ENCODE measurements at places on chromosomes 1 and 21.

DNA sequence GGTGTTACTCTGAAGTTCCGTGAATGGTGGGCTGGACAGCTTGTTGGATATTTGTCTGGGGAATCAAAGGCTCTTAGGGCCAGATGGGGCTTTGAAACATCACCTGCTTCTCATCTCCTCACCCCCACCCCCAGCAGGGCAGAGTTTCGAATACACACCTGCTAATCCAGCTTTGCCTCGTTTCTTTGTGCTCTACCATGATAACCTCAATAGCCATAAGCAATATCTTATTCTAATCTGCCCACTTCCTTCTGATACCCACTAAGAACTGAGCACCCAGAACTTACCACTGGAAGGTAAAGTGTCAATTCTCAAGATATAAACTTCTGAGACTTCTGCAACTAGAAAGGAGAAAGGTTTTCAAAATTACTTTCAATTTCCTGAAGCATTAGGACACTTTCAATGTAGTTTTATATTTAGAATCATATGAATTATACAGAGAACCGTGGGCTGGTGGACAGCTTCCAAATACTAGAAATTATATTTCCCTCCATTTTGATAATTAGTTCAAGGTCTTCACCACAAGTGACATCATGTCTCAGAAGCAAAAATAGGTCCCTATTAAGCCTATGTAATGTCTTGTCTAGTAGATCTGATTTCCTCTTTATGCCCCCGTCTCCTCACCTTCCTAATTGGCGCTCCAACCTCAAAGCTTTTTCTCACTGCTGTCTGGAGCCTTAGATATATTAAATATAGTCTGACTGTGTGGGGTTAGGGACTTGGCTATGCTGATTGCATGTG lies 64.4 kb upstream of the NEK2 start:
- DNase-seq, result no peak

GRCh38 chr21:29238967-29239290 lies 59.8 kb upstream of the BACH1 start:
- no peak for DNase-seq

- DNase-seq, result no peak
Observed at GRCh38 chr1:228043281-228043848, 36.6 kb downstream of the WNT3A start.

DNA sequence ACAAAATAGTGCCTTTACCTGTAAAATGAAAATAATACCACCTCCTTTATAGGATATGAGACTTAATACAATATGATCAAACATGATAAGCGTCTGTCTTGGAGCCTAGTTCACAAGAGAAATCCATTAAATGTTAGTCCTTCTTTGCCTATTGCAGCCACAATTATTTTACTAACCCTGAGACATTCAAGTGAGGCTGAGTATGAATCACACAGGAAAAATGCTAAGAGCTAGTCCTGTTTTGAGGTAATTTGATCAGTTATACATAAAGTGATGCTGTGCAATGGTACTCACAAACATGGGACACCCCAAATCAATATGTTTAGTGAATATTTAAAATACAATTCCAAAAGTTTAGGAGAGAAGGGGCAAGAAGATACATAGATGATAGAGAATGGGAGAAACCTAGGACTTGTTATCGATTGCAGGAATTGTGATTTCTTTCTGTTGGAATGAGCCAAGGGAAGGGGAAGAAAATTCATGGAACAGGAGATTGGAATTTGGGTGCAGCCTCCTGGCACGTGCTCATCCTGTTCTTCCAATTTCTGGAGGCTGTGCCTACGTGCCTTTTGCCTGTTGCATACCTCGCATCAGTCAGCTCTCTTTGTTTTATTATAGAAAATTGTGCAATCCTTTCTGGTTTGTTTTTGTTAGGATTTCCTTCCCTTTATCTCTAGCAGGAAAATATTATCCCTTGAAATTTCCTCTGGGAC lies 39.9 kb upstream of the BACH1 start:
- no peak for DNase-seq

GRCh38 chr1:154733621-154734020 lies 125.6 kb upstream of the ADAR start:
- no peak for DNase-seq

GRCh38 chr1:220056374-220056773 lies 10.1 kb upstream of the EPRS1 start:
- DNase-seq, result no peak

GRCh38 chr1:220093361-220094015 lies 444 bp upstream of the IARS2 start:
- no peak for DNase-seq

- DNase-seq, result no peak
Observed at GRCh38 chr1:204712708-204713430, 27.3 kb upstream of the LRRN2 start.

DNA sequence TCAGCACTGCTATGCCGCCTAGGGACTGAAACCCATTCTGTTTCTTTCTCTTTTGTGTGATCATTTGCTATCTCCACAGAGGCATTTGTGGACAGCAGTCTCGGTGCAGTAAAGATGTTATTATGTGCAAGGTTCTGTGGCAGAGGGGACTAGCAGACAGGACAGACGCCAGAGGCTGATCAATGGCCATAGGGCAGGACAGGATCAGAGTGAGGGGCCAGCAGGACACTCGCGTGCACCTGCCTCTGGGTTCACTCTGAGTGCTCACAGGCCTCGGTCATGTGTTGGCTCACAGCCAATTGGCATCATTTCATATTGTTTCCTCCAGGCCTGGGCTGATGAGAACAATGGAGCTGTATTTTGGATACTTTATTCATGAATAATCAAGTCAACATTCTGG lies 212.6 kb downstream of the TGFB2 start:
- DNase-seq, result no peak

DNA sequence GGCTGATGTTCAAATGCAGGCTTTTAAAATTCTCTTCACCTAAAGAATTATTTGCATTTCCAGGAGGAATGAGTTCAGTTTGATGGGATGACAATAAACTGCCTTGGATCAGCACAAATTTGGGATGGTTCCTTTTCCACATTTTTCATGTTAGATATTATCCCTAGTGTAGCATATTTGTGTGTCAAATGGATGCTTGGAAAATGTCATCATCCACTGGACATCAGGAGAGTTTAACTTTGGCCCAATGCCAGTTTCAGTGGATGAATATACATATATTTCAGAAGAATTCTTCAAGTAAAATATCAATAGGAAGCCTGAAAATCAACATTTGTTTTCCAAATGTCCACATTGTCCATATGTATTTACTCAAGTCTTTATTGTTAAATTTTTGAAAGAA lies 116.5 kb upstream of the COL24A1 start:
- DNase-seq, result no peak

GRCh38 chr1:84442256-84442655 lies 36.8 kb upstream of the RPF1 start:
- DNase-seq, result no peak

DNA sequence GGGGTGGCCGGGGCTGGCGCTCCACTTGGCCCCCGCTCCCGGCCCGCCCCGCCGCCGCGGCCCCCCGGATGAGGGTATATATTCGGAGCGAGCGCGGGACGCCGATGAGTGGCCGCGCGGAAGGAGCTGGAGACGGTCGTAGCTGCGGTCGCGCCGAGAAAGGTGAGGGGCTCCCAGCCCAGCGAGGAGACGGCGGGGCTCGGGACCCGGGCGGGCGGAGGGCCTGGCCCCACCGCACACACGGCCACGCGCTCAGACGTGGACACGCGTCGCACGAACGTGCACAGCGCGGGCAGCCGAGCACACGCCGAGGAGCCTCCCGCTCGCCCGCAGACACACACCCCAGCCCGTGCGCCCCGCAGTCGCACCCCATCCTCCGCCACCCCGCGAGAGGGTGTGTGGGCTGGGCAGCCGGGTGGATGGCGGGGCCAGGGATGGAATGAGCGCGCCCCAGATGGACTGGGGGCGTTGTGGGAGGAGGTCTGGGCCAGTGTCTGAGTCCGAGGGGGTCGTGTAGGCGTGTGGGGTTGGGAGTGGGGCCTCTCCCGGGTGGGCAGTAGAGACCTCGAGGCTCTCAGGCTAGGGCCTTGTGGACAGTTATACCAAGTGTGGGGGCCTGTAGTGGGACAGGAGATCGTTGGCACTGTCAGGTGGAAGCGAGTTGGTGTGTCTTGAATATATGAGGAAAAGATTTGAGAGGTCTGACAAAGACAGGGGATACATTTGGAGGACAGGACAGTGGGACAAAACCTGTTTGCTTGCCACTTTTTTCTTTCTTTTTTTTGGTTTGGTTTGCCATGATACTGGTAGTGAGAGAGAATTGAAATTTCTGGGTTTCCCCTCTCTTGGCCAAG lies at the start of gene UAP1:
Gene UAP1 (plus strand): TSS at position 107 of the 854 bp plus-strand sequence. CDS start 4,347 bp downstream, outside the sequence.
- DNase-seq, result no peak

- no peak for DNase-seq
Observed at GRCh38 chr1:44806704-44807363, at the start of gene DYNLT4. Gene DYNLT4 (minus strand): TSS chr1:44807351. CDS start chr1:44806668, 683 bp downstream.

DNA sequence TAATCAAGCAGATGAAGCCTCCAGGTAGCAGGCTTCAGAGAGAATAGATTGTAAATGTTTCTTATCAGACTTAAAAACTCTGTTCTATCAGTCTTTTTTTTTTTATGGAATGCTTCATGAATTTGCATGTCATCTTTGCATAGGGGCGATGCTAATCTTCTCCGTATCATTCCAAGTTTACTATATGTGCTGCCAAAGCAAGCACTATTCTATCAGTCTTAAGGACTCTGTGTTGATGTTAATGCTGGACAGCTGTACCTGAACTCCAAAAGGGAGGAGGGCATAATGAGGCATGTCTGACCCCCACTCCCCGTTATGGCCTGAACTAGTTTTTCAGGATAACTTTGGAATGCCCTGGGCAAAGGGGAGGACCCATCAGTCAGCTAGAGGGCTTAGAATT lies 66.8 kb upstream of the PRRC2C start:
- no peak for DNase-seq

DNA sequence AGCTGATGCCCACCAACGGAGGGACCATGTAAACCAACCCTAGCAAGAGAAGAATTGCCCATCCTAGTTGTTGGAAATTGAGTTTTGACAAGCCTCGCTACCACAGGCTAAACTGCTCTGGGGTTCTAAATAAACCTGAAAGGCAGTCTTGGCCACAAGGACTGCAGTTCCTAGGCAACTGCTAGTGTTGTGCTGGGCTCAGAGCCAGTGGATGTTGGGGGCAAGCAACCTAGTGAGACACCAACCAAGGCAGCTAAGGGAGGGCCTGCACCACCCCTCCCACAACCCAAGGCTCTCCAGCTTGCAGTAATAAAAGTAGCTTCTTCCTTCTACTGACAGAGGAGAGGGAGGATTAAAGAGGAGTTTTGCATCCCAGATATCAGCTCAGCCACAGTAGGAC lies 102.4 kb upstream of the PKN2 start:
- DNase-seq, result no peak

- no peak for DNase-seq
Observed at GRCh38 chr1:90763930-90764329, 46.8 kb upstream of the BARHL2 start.

DNA sequence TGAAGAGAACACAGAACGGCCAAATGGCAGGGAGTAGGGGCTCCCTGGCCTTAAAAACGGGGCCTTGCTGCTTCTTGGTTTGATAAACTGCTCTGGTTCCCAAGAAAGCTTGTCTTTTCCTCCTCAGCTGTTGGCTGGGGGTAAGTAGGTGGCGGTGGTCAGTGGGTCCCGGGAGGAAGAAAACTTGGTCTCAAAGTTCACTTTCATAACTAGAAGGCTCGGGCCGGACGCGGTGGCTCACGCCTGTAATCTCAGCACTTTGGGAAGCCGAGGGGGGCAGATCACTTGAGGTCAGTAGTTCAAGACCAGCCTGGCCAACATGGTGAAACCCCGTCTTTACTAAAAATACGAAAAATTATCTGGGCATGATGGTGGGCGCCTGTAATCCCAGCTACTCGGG lies 47.3 kb upstream of the CTBS start:
- no peak for DNase-seq

GRCh38 chr1:233843525-233844204 lies 60.8 kb upstream of the SLC35F3 start:
- DNase-seq, result no peak

DNA sequence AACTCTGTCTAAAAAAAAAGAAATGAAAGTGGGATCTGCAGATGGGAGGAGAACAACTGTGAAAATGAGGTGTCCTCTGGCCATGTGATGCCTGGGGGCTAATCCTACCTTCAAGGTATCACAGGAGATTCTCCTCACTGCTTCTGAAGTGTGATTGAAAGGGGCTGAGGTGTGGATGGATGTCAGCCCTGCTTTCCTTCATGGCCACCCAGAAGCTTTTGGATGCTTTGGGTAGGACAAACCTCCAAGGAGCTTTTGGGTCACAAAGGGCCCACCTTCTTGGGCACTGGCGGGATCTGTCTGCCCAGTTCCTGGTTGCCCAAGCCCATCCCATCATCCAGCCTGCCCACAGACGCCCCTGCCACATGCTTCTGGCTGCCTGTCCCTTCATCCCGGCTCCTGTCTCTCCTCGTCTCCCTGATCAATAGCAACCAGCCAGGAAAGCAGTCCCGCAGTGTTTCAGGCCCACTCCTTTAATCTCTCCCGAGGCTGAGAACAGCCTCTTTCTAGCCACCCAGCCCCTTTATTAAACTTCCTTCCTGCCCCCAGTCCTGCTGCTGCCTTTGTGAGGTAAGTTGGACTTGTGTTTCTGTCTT lies 87.2 kb downstream of the MAN1C1 start:
- DNase-seq, result no peak

DNA sequence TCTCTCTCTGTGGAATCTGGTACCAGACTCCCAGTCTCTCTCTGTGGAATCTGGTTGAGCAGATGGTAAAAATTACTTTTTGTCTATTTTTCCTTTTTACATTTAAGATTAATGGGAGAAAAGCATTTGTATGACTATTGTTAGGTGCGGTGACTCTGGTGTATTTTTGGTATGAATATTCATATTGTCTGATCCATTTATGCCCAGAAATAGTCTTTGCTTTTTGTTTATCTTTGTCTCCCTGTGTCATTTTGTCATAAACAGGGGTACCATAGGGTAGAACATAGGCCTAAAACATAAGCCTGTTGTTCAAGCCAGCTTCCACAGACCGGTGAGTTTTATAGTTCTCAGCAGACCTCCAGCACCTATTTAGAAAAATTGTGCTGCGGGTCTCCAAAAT lies 78.7 kb downstream of the ETS2 start:
- DNase-seq, result no peak

- DNase-seq, result no peak
Observed at GRCh38 chr1:184480736-184481135, 93.9 kb downstream of the C1orf21 start.

GRCh38 chr1:223340637-223341036 lies 23.3 kb downstream of the SUSD4 start:
- DNase-seq, result no peak

DNA sequence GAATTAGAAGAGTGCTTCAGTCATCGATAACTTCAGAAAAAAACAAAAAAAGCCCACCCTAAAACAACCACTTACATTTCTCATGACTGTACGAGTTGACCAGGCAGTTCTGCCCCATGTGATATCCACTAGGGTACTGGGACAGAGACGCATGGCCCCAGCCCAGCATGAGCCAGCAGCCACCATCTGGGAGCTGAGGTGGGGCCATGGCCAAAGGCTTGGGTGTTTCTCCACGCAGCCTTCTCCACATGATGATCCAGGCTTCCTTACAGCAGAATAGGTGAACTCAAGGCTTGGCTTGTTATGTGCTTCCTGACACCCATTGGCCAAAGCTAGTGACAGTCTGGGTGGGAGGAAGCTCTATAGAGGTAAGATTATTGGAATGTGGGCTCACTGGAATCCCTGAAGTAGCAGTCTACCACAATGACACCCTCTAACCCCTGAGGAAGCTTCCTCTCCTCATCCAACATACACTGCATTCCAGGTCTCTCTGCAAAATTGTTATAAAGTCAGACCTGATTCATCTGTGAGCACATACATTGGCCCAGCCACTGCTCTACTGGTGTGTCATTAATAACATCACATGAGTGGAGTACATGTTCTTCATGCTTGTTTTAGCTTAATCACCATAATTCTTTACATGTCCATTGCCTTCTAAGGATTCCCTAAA lies 66.3 kb upstream of the NTPCR start:
- DNase-seq, result no peak
